GM04504 (cell line): ENCODE measurements at places on chromosomes 3 and 15.
A peak's percentile ranks its signal among the peaks of the same experiment; 100 is the strongest.

DNA sequence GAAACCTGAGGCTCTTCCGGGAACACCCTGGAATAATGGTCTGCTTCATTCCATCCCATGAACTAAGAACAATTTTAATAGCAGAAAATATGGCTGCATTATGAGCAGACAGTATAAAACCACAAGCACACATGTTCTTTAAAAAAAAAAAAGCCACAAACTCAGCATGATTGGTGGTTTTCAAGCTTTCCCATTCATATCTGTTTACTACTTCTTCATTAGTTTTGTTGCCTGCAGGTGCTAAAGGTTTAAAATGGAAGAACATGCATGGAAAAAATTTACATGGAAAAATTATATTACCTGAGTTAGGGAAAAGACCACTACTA lies 137.9 kb upstream of the HES1 start:
- no peak for DNase-seq

- no peak for DNase-seq
These were observed 244.1 kb downstream of the LPP start for GRCh38 chr3:188397766-188398705.

- DNase-seq: no peak
These were observed 385.6 kb downstream of the CACNA2D3 start for GRCh38 chr3:54507876-54508460.

DNA sequence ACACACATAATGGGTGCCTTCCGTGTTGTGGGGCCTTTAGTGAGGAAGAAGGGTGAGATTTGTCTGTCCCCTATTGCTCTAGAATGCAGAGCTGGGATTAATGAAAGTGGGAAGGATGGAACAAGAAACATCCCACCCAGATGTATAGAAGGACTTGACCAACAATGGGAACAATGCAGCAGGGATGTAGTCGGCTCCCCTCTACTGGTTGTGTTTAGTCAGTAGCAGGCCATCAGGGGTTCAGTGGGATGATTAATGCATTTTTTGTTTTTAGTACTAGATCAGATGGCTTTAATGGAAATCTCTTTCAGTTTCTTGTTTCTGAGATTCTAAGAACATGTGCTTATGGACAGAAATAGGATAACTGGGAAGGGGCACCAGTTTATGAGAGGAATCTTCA lies 156.0 kb upstream of the ROPN1 start:
- no peak for DNase-seq

- DNase-seq: no peak
These were observed 662.8 kb upstream of the CCDC54 start for GRCh38 chr3:106714400-106714799.

DNA sequence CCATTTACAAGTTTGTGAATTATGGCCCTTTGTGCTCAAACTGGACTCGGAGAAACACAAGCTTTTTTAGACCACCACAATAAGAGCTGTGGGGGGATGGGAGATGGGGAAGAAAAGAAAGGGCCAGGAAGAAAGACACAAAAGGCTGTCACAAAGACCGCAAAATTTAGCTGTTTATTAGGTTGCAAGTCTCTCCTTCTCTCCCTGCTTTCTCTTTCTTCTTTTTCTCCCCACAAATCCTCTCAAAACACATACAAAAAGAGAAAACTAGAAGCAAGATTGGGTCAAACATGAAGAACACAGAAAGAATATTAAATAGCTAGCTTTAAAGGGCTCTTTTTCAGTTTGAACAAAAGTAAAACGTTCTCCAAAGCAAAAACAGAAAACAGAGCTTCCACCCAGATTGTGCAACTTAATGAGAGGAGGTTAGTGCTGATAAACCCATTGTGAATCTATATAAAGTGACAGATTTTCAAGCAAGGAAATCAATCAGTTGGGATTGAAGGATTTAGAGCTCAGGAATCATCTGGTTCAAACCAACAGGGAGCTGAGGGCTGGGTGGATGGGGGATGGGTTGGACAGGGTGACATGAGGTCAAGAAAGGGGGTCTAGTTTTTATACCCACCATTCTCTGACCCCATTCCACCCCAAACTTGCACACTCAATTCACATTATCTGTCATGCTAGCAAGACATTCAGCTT lies 87.3 kb downstream of the DHX30 start:
- no peak for DNase-seq

DNA sequence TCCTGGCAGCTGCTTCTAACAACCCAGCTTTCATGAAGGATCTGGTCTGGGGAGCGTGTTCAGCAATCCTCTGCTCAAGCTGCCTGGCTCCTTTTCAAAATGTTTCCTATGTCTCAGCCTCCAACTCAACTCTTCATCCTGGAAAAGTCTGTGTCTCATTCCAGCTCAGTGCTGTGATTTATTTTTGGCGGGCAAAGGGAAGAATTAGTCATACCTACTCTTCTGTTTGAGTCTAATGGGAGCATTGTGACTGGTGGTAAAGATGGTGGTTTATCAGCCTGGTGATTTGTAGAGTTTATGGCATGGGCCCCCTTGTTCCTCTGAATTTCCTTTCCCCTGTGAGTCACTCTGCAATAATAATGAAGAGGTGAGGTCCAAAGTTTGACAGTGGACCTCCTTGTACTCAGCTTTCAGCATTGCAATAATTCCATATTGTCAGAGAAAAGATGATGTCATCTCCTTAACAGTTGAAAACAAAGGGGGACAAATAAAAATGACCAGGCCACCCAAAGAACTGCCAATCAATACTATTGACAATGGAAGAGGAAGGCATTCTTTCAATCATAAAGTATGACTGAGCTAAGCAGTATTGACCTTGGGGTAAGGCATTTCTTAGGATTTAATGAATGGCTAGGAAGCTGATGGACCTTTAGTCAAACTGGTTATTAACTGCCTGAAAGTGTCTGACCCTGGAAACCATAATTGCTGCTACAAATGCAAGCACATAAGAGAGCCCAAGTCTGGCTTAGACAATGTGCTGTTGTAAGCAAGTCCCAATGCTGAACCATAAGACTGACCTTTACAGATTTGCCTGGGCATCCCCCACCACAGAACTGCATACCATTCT lies 204.7 kb upstream of the MCTP2 start:
- DNase-seq: peak; percentile 66

- DNase-seq: peak; percentile 4
These were observed 1.0 kb upstream of the ARIH1 start for GRCh38 chr15:72472992-72473610.

- DNase-seq: no peak
These were observed 46.1 kb downstream of the SCAP start for GRCh38 chr3:47429476-47430270.

GRCh38 chr15:38216763-38217162 lies 35.9 kb upstream of the SPRED1 start:
- DNase-seq: no peak

- DNase-seq: no peak
These were observed 11.8 kb upstream of the BCL2L10 start for GRCh38 chr15:52124270-52124880.

DNA sequence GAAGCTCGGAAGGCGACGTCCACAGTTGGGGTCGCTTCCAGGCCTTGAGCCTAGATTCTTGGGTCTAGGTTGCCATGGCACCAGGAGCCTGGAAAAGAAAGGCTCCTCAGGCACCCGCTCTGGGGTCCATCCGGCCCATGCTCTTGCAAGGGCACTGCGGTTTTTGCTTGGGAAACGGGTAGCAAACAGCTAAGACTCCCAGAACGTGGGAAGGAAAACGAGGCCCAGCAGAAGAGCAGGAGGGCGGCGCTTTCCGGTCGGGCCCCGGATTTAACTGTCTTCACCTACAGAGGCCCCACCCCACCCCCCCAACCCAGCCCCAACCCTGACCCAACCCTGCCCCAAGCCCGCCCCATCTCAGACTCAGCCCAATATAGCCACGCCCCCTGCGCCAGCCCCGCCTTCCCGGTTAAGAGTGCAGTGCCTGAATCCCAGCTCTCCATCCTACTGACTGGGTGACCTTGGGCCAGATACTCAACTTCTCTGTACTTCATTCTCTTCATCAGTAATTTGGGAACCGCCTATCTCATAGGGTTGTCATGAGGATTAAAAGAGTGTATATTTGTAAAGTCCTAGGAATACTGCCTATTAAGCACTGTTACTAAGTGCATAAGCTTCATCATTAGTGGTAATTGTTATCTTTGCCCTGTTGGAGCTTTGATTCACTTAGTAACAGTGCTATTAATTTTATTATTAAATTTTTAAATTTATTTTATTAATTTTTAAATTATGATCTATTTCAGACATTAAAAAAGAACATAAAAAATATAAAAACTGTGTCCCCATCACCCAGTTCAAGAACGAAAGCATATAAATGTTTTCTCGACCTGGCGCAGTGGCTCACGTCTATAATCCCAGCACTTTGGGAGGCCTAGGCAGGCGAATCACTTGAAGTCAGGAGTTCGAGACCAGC lies 28.4 kb upstream of the SMAD6 start:
- no peak for DNase-seq

DNA sequence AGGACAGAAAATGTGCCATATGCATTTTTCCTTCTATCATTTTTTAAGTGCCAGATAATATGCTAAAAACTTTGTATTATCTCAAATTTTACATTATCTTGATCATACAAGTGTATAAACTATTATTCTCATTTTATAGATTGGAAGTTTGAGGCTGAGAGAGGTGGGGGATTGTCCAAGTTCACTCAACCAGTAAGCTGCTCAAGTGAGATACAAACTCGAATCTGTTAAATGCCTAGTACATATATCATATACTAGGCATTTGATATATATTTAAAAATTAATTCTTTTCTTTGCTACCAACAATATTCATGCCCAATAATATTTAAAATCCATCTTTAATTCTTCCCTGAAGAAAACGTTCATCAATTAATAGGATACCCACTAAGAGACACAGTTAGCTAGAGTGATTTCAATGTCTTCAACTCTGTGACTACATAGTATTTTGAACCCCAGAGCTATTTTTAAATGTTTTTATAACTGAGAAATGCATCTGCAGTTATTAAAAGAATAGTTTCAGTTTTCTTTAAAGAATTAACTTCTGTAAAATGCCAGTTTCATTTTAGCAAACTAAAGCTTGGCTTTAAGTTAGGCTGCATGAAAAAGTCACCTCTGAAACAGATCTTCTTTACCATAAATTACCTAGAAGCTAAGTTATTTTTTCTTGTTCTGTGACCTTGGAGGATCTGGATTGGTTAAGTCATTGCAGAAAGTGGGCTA lies 40.4 kb downstream of the IQCB1 start:
- no peak for DNase-seq

GRCh38 chr3:39531665-39532064 lies 64.2 kb downstream of the MOBP start:
- peak; percentile 1 for DNase-seq

DNA sequence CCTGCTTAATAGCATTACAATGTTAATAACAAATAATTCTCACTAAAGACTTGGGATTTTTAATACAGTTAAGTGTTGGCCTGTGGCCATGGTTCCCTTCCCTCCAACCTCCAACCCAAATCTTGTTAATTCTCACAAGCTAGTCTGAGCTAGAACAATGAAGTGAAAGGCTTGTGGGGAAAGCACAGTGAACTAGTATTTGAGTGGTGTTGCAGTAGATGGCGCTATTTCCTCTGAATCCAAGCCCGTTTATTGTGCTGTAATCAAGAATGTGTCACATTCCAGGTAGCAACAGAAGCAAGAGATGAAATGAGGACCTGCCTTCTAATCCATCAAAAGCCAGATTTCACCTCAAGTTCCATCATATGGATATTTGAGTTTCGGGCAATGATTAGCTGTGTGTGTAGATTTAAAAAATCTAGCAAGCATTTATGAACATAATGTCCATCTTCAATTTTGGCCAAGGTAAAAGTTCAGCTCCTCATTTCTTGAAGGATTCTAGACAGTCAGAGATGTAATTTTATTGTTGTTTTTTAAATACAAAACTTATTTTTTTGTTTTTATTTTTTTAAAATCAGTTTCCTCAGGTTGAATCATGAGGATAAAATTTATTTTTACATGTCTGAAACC lies 160.7 kb downstream of the SQOR start:
- DNase-seq: peak; percentile 36

DNA sequence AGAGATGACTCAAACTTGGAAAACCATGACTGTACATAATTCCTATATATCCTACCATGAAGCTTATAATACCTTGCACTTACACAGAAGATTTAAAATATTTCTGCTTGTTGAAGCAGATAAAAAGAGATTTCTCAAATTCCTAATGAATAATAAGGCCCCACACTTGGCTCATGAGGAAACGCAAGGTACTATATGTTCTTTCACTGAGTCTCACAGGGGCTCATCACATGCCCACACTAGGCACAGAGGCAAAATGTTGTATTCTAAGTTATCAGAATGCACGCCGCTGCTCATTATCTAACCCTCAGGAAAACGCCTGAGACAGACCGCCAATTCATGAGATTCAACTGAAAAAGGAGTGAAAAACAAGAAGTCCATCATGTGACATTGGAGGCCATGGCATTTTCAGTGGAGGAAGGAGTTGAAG lies 5.6 kb downstream of the MYO1E start:
- no peak for DNase-seq

GRCh38 chr3:113714702-113715101 lies 18.3 kb upstream of the USF3 start:
- no peak for DNase-seq

DNA sequence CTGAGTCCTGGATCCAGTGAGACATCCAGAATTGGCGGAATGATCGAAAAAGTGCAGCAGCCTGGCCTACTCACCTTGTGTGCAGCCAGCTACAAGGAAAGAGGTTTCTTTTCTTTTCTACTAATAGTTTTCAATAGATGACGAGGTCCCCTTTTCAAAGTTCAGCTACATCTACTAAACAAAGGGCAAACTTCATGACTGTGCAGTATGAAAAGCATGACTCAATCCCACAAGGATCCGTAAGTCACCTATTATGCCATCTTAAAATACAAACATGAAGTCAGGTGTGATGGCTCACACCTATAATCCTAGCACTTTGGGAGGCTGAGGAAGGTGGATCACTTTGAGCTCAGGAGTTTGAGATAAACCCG lies 16.7 kb downstream of the MIX23 start:
- DNase-seq: no peak

GRCh38 chr15:73851689-73852088 lies 21.7 kb upstream of the TBC1D21 start:
- DNase-seq: peak; percentile 21

GRCh38 chr3:140842984-140843649 lies 98.5 kb upstream of the SLC25A36 start:
- no peak for DNase-seq

GRCh38 chr3:189911001-189911400 lies 209.7 kb downstream of the P3H2 start:
- no peak for DNase-seq

GRCh38 chr3:156474560-156475389 lies 80.1 kb downstream of the SSR3 start:
- no peak for DNase-seq

DNA sequence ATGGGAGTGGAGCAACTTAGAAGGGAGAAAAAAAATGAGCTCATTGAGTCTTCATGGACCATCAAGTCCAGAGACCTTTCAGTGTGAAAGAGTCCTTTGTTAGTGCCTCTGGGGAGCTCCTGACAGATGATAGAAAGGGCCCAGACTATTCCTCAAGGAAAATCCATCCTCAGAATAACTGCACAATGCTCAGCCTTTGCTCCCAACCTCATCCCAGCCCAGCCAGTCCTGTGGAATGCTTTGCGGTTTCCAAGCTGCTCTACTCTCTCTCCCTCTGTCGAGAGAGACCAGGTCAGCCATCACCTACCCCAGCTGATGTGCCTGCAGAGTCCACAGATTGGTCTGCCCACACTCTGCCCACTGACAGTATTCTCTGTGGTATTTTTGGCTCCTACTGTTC lies 406.2 kb downstream of the MFSD1 start:
- DNase-seq: no peak

GRCh38 chr3:129605203-129605921 lies 1.1 kb downstream of the PLXND1 start:
- DNase-seq: no peak
